RPMI7951 (cell line): ENCODE measurements at places on chromosomes 7 and 10. TPM values are rescaled to one million over a fixed set of nuclear protein-coding genes. Genes with fewer than 3 reads are reported as not detected.

- DNase-seq: no peak
These were observed 113.9 kb upstream of the LAMB4 start for GRCh38 chr7:108244110-108244509.

GRCh38 chr10:84539216-84539615, 210.8 kb downstream of the CCSER2 start:
- DNase-seq: peak; percentile 47

DNA sequence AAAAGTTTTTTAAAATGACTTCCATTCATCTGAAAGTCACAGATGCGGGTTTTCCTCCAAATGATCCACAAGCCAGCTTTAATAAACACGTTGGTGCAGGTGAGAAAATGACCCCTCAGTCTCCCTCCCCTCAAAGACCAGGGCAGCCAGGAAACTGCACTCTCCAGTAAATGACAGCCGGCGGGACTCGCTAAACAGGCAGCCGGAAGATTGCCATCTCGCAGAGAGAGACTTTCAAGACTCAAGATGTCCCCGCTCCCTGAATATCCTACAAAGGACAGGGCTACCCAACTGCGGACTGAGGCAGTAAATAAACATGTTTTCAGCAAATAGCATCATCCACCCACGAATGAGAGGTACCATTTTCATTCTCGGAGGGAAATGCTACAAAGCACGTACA, 116.8 kb downstream of the DIP2C start:
- DNase-seq: no peak

- no peak for DNase-seq
These were observed 20.0 kb upstream of the CAPZA2 start for GRCh38 chr7:116842371-116842770.

DNA sequence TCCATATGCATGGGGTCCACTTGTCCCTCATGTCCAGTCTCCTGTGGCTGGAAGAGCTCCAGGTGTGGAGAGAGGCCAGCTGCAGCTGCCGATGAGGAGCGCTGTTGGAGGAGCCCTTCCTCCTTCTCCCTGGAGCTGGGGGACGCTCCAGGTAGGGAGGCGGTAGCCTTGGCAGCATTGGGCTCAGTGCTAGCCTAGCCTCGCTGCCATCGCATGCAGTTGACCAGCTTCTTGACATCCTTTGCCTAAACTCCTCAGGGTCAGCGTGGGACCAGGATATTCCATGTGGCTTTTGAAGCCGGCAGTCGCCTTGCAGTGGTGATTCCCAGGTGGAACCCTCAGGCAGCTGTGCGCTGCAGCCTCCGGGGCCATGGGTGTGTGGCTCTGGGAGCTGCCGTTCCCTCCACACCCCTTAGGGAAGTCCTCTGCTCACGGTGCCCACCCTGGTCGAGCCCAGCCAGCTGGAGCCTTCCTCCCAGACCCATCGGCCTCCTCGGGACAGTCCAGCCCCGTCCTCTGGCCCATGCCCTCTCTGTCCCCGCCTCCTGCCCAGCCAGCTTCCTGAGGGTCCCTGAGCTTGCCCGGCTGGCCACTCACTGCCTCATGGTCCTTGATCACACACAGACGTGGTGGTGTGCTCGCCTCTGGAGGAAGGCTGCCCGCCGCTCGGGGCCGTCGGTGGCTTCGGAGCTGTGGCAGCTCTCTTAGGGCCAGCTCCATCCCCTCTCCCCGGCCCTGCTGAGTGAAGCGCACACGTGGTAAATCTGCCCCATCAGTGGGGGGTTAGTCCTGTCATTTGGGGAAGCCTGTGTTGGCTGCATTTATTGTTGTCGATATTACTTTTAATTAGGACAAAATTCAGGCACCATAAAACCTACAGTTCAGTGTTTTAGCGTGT, 21.2 kb downstream of the INPP5A start:
- DNase-seq: no peak

GRCh38 chr7:63925626-63926460, 72.8 kb upstream of the ZNF722 start:
- no peak for DNase-seq

GRCh38 chr7:50530766-50531165, 34.4 kb downstream of the DDC start:
- no peak for DNase-seq

- no peak for DNase-seq
These were observed 99.4 kb downstream of the RNF216 start for GRCh38 chr7:5681979-5682546.

- no peak for DNase-seq
These were observed 79.5 kb downstream of the WNT2 start for GRCh38 chr7:117243390-117243789.

- no peak for DNase-seq
These were observed 213.7 kb downstream of the ELMO1 start for GRCh38 chr7:37234928-37235327.

- no peak for DNase-seq
These were observed 26.0 kb downstream of the FAM241B start for GRCh38 chr10:69655868-69656555.

- DNase-seq: no peak
These were observed 498.1 kb downstream of the KCNMA1 start for GRCh38 chr10:77139252-77140160.

DNA sequence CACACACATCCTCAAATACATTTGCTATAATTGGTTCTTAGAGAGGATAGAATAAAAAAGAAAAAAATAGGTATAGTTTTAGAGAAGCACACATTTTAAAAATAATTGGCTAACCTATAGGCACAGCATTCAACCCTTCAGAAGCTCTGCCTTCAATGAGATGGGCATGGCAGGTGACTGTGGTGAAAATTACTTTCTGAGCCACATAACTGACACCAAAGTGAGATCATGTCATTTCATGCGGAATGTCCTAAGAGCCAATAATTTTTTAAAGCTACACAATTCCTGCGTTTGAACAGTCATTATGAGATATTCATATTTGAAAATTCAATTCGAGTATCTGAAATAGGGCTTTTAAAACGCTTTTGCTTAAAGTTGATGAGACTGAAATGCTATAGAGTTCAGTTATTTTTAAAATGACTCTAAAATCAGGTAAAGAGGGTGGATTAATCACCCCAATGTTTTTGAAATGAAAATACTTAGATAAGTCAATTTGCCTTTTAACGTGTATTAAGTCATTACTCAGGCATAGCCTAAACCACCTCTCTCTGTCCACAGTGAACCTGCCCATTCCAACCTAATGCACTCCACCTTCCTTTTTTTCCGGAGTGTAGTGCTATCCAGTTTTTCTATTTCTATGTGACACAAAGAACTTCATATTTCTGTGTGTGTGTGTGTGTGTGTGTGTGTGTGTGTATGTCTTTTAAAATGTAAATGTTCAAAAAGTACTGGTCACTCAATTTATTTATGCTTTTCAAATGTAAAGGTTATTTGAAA, 6.1 kb downstream of the RELN start:
- no peak for DNase-seq

DNA sequence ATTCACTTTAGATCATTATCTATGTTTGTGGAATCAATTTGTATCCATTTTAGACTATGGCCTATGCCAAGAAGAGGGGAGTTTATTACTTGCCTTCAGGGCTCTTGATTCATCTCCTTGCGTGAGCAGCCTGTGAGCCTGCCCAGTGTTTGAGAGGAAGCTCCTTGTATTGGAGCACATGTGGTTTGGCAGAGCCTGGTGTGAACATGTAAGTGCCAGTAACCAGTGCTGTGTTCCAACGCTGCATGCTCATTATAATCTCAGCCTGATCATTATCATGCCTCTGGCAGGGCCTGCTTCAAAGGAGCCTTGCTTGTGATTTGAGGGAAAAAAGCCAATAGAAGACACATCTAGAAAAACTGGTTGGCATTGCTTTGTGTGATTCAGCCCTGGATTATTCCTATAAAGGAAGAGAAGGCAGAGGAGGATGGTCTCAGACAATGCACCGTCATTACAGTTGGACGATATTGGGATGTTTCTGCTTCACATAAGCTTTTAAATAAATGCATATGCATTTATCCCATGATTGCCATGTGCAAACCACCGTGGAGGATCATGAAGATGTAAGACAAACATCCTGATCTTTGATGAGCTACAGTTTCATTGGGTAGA, 203.4 kb upstream of the AHR start:
- DNase-seq: peak; percentile 100

DNA sequence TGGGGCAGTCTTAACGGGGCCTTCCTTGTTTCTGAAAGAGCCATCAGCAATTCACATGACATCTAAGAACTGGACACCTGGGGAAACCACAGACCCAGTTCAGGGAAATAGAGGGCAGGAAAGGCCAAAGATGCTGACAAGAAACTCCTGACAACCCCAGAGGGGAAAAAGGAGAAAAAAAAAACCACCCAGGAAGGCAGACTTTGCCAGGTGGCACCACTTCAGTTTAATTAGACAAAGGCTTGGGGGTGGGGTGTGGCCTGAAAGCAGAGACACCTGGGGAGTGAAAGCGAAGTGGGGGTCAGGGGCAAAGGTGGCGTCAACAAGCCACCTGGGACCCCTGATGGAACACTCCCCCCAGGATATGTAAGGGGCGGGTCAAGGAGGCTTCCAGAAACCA, 53.6 kb downstream of the RAB11FIP2 start:
- DNase-seq: no peak

DNA sequence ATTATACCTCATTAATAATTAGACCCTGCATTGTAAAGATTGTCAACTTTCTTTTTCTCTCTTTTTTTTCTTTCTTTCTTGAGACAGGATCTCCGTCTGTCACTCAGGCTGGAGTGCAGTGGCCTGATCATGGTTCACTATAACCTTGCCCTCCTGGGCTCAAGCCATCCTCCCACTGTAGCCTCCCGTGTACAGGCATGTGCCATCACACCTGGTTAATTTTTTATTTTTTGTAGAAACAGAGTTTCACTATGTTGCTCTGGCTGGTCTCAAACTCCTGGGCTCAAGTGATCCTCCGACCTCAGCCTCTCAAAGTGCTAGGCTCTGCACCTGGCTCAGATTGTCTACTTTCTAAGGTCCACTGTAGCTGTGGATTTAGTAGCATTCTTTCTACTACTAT, 50.7 kb downstream of the MDFIC start:
- DNase-seq: no peak

DNA sequence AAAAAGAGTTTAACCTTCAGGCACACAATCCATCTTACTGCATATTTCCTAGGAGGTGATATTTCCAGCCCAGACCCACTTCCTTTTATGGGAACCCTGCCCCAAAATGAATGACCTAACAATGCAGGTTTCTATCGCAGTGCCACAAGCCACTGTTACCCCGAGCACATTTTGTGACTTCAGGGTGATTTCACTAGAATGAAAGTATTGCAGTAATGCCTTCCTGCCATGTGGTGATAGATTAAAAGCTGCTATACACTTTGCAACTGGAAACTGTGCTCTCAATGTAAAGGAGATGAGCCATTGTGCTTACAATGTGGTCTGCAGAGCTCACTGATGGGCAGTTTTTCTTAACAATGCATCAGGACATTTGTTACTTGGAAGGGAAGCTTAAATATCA, 90.5 kb upstream of the RSU1 start:
- DNase-seq: no peak

DNA sequence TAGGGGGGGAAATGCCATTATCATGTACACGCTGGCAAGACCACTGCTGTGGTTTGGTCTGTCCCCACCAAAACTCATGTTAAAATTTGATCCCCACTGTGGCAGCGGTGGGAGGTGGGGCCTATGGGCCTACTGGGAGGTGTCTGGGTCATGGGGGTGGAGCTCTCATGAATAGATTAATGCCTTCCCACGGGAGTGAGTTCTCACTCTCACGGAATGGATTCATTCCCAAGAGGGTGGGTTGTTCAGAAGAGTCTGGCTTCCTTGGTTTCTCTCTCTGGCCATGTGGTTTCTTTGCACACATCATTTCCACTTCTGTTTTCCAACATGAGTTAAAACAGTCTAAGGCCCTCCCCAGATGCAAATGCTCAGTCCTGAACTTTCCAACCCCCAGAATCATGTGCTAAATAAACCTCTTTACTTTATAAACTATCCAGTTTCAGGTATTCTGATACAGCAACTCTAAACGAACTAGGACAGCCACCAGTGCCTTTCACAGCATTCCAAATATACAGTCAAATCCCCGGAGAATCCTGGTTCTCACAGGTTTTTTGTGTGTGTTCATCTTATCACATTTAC, 44.3 kb downstream of the SMURF1 start:
- peak; percentile 76 for DNase-seq

DNA sequence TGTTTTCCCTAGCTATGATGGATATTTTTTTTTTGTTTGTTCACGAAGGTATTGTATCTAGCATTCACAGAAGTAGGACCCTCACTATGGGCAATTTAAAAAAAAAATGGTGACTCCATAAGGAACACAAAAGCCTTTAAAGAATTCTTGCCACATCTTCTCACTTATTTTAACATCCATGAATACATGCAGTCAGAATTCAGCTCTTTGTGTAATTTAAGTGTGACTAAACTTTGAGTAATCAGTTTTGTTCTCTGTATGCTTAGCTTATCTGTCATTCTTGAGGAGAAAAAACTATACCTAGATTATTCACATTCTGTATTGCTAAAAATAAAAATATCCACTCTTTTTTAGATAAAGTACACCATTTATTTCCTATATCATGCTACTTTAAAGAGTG, 313.2 kb upstream of the KCND2 start:
- DNase-seq: no peak

- DNase-seq: no peak
These were observed 10.6 kb upstream of the STAM start for GRCh38 chr10:17633353-17633752.

- no peak for DNase-seq
These were observed at the start of gene CCL24 for GRCh38 chr7:75813781-75814236. Gene CCL24, minus strand, starts transcription at chr7:75813806. Its CDS starts 91 bp downstream, at chr7:75813715.

DNA sequence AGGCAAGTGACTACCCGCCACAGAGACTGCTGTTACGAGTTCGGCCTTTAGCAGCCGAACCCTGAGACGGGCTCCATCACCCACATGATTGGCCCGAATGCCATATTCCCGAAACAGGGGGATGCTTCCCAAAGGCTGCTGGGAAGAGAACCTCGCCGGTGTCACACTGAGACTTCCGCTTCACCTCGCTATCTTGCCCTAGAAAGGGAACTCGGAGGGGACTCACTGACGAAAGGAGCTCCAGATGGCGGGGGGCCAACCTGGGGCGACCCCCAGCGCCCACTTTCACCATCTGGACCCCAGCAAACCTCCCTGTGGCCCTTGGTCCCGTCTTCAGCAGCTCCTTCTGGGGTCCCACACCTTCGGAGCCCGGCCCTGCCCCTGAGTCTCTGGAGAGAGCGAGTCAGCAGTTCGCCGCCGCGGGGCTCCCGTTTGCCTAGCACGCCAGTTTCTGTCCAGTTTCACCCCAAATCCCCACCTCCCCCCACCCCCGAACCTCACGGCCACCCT, 529 bp downstream of the HPS1 start:
- DNase-seq: peak; percentile 23

- peak; percentile 59 for DNase-seq
These were observed 26.8 kb downstream of the PRPF18 start for GRCh38 chr10:13613519-13613918.

DNA sequence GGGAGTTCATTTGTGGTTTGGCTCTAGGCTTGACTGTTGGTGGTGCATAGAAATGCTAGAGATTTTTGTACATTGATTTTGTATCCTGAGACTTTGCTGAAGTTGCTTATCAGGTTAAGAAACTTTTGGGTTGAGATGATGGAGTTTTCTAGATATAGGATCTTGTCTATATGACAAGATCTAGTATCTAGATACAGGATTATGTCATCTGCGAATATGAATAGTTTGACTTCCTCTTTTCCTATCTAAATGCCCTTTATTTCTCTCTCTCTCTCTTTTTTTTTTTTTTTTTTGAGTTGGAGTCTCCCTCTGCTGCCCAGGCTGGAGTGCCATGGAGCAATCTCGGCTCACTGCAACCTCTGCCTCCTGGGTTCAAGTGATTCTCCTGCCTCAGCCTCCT, 62.9 kb downstream of the MGAM2 start:
- no peak for DNase-seq

Gene TRPV5
- total RNA-seq: not detected in 2 replicates

Gene DRGX
- total RNA-seq: not detected in 2 replicates

Gene KCNIP2
- 0.12 and 0.59 TPM in 2 replicates for total RNA-seq

Gene SPDYE18
- 0.59 TPM in 1 of 2 replicates, not detected in the other for total RNA-seq

Gene LIPJ
- total RNA-seq: under 0.01 and 0.12 TPM in 2 replicates
